ENCODE measurements at places on chromosomes 2 and 18.
A peak's percentile ranks its signal among the peaks of the same experiment; 100 is the strongest.

- DNase-seq = no peak
Measured at GRCh38 chr2:71830497-71831192, 317.0 kb downstream of the CYP26B1 start.

DNA sequence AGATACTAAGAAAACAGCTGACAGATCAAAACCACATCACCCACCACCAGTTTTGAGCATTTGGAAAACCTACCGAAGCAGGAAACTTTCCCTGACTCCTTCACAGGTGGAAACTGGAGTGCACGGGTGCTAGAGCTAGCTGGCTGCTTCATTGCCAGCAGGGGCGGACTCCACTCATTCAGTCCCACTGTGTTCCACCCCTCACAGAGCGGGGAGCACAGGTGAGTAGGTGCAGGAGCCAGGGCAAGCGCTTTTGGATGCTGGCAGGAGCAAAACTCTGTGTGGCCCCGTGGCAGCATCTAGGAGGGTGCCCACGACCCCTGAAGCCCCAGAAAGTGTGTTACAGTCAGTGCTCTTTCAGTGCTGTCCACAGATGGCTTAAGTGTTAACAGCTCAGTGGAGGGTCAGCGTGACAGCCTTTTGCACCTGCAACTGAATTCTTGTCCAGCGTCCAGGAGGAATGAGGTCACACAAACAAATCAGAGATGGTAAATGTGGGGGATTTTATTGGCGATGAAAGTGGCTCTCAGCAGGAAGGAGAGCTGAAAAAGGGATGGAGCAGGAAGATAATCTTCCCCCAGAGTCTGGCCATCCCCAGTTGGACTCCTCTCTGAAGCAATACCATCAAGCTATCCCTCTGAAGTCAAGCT lies 71.1 kb downstream of the TMEM163 start:
- DNase-seq = no peak

DNA sequence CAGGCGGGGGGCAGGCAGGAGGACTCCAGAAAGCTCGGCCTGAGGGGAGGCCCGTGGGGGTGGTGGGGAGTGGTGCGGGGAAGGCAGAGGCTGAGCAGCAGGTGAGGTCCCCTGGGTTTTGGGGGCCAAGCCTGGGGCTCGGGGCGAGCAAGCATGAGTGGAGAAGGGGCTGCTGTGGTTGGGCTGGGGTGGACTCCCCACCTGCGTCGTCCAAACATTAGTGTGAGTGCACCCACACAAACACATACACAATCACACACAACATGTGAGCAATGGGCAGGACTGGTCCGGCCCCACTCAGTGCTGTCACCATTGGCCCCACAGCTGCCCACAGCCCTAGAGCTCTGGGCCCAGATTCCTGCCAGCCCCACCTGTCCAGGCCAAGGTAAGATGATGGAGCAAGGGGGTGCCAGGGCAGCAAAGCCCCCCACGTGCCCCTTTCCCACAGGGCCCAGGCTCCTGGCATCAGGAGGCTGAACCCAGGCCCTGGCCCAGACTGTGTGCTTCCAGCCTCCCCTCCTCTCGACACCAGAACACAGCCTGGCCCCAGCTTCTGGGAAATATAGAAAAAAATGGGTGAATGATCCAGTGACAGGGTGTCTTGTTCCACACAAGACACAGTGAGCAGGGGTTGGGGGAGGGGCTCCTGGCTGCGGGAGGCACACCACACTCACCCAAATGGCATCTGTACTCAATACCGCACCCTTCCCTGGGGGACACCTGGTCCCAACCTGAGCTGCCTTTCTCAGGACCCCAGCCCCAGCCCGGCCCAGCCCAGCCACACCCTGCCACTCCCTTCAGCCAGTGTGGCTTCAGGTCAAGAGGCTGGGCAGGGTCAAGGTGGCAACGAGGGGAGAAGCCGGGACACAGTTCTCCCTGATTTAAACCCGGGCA lies 463 bp upstream of the ALPP start:
- DNase-seq = no peak

DNA sequence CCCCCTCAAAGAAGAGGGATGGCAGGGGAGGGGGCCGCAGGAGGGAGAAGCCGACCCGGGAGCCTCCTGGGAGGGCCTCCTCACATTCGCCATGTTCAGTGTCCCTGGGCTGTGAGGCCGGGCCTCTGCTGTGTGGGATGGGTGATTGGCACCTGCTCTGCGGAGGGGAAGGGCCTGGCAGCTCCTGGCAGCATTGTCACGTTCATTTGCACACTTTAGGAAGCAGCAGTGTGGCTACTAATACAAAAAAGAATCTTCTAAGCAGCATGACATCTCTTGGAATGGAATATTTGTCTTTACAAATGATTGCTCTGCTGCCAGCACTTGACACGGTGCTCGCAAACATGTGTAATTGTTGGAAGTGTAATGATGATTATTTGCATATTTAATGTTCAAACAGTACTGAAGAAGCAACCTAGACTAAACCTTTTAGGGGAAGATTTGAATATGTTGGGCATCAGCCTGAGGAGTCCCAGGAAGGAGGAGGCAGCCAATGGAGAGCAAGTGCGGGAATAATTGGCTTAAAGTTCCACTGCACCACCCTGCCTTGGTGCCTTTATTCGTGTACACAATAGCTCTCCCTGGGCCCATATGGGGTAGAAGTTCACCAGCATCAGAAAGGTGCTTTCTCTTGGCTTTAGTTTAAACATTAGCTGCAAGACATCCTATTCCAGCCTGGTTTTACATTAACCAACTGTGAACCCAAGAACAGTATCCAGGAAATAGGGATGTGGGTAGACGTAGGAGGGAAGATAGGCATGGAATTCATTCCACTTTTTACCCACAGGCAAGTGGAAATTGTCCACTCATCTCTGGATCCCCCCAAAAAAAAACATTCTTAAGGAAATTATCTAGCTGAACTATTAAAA lies 404.9 kb downstream of the TMEM182 start:
- no peak for DNase-seq

- no peak for DNase-seq
Measured at GRCh38 chr2:186327251-186327868, 158.7 kb upstream of the ZC3H15 start.

DNA sequence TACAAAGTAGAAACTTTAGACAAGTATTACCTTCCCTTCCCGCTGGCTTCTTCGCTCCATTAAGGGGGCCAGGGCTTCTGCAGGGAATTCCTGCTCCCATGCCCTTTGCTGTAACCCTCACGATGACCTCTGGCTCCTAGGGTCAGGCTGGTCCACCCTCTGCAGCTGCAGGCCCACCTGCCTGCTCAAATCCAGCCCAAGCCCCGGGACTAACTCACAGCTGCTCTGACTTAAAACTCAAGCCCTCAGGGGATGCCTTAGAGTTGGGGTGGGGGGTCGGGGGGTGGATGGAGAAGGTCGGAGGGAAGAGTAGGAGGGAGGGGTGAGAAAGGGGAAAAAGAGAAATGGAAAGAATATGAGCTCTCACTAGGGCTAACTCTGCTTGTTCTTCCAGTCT lies 4.9 kb downstream of the IGFBP5 start:
- DNase-seq = no peak

GRCh38 chr2:56380861-56381260 lies 197.1 kb downstream of the CCDC85A start:
- no peak for DNase-seq

GRCh38 chr2:172480301-172481218 lies 53.2 kb downstream of the ITGA6 start:
- DNase-seq = peak; percentile 59

GRCh38 chr2:185828326-185828725 lies 89.7 kb downstream of the FSIP2 start:
- DNase-seq = no peak

DNA sequence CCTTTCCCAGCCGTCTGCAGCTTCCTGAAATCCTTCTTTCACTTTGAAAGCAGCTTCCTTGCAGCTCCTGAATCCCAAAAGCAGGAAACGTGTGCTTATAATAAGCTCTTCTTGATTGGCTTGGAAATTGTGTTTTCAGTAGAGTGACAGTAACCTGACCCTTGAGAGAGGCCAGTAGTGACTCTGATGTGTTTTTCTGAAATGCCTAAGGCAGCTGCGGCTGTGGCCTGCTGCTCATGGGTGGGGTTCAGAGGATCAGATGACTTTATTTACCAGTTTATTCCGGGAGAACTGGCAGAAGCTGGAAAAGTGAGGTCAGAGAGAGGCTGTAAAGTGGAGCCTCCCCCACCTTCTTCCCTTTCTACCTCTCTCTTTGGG lies 31.9 kb upstream of the RPIA start:
- DNase-seq = no peak

- DNase-seq = no peak
Measured at GRCh38 chr2:134705861-134706586, 12.8 kb downstream of the TMEM163 start.

DNA sequence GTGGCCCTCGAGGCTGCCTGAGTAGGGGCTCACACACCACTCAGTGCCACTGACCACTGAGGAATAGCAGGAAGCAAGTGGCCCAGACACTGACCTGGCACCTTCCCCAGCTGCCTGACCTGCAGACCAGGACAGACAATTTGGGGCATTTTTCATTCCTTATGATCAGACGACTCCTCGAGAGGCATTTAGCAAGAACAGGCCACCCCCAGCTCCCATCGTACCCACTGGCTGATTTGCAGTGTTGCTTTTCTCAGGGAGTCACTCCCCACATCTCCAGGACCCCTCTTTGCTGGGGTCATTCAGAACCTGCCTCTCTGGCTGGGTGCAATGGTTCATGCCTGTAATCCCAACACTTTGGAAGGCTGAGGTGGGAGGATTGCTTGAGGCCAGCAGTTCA lies 185.7 kb downstream of the HAUS1 start:
- no peak for DNase-seq

GRCh38 chr2:159086342-159086741 lies 117.9 kb downstream of the TANC1 start:
- no peak for DNase-seq

- DNase-seq = no peak
Measured at GRCh38 chr2:159030674-159031380, 62.4 kb downstream of the TANC1 start.

GRCh38 chr2:37713258-37713700 lies 41.8 kb upstream of the CDC42EP3 start:
- no peak for DNase-seq

DNA sequence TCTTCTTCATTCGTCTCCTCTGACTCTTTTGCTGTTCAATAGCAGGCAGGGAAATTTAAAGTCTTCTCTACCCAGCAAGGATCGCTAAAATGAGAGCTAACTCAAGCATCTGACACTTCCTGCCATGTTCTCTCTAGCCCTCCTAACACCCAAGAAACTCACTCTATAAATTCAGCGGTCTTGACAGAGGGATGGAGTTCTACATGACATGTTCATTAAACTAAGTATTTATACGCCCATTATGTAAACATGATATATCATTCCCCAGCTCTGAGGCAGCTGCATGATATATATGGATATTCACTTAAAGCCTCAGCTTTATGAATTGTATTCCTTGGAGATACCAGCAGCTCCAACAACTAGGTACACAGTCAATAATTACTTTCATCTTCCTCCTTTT lies 231.0 kb downstream of the METTL4 start:
- no peak for DNase-seq

- DNase-seq = no peak
Measured at GRCh38 chr18:34659579-34660517, 50.2 kb upstream of the DTNA start.

- DNase-seq = no peak
Measured at GRCh38 chr2:195642027-195642678, 14.9 kb upstream of the SLC39A10 start.

- no peak for DNase-seq
Measured at GRCh38 chr2:50111067-50111466, 920.9 kb downstream of the NRXN1 start.

GRCh38 chr2:180003073-180003472 lies 4.0 kb downstream of the CWC22 start:
- DNase-seq = no peak

- peak; percentile 45 for DNase-seq
Measured at GRCh38 chr2:232611559-232612218, 21.7 kb upstream of the EFHD1 start.

DNA sequence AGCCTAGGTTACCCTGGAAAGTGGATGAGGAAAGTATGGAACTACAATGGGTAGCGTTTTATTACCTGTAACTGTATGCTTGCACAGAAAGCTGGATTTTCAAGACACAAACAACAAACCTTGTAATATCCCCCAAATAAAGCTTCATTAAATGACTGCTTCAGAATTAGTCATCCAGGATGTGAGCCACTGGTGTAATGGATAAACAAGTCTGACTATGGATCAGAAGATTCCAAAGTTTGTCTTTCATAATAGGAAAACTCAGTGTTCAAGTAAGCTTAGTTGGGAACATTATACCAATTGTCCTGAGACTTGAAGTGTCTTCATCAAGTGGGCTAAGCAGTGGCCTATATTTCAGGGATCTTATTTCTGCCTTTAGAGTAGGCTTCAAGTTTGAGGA lies 518.8 kb downstream of the LRP1B start:
- DNase-seq = no peak

GRCh38 chr2:235693279-235693678 lies 199.4 kb downstream of the AGAP1 start:
- DNase-seq = no peak

GRCh38 chr2:96616535-96616934 lies 21.6 kb downstream of the KANSL3 start:
- no peak for DNase-seq

- DNase-seq = no peak
Measured at GRCh38 chr2:157143901-157144300, 113.6 kb upstream of the GALNT5 start.

GRCh38 chr18:72261590-72261989 lies 282.6 kb downstream of the CBLN2 start:
- DNase-seq = no peak

DNA sequence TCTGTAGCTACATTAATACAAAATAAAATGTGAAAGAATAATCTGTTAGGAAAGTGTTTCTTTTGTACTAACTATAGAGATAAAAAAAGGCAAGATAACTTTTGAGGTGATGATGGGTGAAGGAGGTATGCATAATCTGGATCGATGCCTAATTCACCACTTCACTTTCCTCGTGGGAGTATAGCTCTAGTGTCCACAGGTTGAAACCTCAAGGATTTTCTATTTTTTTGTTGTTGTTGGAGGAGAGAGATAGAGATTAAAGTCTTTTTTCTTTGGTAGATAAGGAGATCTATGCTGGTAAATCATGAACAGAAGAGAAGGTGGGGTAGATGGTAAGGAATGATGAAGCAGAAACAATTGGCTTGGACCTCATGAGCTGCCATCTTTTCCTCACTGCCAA lies 635.3 kb upstream of the ZEB2 start:
- no peak for DNase-seq

GRCh38 chr2:72361521-72361920 lies 213.9 kb upstream of the CYP26B1 start:
- DNase-seq = no peak

GRCh38 chr2:121319941-121320340 lies 34.9 kb upstream of the TFCP2L1 start:
- DNase-seq = no peak

GRCh38 chr2:83757329-83757728 lies 701.8 kb downstream of the SUCLG1 start:
- DNase-seq = no peak

- DNase-seq = no peak
Measured at GRCh38 chr18:62577765-62578164, 54.9 kb downstream of the ZCCHC2 start.
